ENCODE measurements at places on chromosomes 2 and 18.

DNA sequence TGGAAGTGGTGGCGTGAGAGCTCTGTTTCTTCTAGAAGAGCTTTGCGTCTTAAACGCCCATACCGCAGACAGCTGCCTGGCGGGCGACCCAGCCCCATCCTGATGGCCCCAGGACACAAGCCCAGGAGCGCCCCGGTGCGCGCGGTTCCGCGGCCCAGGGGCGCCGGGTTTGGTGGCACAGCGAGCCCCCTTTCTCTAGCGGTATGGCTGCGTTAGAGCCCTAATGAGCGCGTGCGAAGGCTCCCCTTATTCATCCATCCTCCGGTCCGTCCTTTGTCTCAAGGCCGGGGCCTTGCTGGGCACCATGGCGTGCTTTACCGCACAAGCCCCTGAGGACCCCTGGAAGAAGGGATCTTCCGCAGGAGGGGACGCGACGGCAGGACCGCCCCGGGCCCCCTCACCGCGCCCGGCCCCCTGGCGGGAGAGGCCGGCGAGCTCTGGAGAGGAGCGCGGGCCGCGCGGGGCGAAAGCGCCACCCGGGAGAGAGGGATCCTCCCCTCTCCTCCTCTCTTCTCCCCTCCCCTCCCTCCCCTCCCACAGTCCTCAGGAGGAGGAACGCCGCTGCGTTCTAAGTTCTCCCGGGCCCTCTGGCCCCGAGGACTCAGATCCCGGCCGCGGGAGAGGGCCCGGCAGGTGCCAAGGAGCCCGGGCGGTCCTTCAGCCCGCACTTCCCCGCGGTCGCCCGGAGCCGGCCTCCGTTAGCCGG, 626 bp upstream of the SLC1A4 start:
- peak; percentile 84 for DNase-seq

- DNase-seq = no peak
Measured at GRCh38 chr18:72783530-72783929, 84.3 kb downstream of the NETO1 start.

GRCh38 chr2:218662827-218663226, 3.3 kb downstream of the BCS1L start:
- no peak for DNase-seq

- DNase-seq = no peak
Measured at GRCh38 chr2:54164106-54164505, 48.7 kb downstream of the ACYP2 start.

DNA sequence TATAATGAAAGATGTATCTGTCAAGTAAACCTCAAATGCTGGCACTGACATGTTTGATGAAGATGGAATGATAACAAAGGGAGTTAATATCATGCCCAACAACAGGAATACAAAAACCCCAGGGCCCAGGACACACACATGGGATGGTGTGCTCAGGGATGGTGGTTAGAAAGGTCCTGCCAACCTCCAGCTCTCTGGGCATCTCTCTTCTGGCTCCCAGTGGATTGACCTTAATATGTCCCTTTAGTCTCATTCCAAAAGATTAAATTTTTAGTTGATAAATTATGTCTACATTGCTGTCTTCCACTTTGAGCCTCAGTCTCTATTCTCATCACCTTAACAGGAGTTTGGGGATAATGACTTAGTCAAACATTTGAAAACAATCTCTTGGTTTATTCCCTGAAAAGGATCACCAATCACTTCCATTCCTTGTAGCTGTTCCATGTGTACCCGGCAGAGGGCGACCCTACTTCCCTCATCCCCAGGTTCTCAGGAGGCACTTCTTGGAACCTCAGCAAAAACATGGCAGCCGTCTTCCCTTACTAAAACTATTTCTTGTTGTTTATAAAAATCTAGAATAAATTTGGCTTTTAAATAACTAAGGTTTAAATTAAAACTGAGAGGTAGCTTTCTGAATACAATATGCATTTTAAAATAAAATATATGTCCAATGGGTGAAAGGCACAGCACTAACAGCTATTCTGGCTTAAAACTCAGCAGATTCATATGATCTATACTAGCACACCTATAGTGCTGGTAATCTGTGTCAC, 29.6 kb downstream of the MCEE start:
- DNase-seq = peak; percentile 79

- no peak for DNase-seq
Measured at GRCh38 chr2:28089486-28089885, 199.0 kb downstream of the BABAM2 start.

- no peak for DNase-seq
Measured at GRCh38 chr18:51054764-51055163, 24.8 kb downstream of the SMAD4 start.

DNA sequence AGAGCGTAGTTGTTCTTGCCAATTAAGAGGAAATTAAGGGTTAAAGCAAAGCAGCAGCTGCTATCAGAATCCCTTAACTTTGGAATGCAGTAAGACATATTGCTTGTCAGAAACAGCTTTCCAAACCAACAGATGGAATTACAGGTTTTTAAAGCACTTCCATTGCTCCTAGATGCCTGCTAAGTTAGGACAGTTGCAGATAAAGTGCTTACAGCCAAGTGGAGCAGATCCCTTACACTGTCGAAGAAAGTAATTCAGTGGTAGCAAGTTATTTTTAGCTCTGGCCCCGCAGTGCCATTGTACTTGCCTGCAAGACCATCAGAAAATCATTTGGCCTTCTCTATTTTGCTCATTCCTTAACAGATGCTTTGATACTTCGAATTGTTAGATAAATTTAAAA, 5.4 kb downstream of the PDK1 start:
- DNase-seq = no peak

GRCh38 chr18:7116792-7117389, 706 bp downstream of the LAMA1 start:
- DNase-seq = peak; percentile 21

DNA sequence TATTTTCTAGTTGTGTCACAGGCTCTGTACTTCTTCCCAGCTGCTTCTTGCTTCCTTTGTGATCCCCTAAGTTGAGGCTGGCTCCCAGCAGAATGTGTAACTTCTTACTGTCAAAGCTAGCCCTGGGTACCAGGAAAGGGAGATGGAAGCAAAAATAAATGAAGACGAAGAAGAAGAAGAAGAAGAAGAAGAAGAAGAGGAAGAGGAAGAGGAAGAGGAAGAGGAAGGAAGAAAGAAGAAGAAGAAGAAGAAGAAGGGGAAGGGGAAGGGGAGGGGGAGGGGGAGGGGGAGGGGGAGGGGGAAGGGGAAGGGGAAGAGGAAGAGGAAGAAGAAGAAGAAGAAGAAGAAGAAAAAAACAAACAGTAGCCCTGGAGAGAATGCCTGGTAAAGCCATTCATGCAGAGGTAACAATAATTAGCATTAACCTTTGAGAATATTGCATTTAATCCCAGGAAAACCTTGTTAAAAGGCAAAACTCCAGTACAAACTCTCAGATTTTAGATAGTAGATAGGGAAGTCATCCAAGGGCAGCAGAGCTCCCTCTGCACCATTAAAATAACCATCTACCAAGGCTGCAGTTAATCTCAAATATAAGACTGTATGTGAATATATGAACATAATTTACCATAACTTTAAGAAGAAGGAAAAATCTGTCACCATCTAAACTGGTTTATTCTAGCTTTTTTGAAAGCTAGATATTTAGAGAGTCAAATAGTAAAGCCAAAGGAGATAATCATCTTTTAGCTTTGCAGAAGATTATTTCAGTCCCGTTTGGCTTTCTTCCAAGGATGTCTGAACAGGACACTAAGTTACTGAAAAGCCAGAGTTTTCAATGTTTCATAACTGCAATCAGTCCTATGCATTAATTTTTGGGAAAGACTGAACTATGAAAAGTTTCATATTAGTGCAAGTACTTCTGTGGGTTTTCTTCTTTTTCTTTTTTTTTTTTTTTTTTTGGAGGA, 44.3 kb upstream of the FBXO11 start:
- no peak for DNase-seq

DNA sequence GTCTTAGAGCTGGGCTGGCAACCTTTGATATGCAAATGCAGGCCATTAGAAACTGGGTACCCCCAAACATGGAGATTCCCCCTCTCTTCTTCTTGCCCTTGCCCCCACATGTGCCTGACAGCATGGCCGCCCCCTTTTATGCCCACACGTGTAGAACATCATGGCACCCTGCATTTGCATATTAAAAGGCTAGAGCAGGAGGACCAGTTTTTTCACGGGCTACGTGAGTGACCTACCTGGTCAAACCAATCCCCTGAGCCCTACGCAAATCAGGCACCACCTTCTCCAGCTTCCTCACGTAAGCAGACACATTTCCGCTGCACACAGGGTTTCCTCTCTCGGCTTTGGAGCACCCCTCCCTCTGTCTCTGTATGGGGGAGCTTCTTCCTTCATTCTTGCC, 110.9 kb upstream of the COPS8 start:
- no peak for DNase-seq

DNA sequence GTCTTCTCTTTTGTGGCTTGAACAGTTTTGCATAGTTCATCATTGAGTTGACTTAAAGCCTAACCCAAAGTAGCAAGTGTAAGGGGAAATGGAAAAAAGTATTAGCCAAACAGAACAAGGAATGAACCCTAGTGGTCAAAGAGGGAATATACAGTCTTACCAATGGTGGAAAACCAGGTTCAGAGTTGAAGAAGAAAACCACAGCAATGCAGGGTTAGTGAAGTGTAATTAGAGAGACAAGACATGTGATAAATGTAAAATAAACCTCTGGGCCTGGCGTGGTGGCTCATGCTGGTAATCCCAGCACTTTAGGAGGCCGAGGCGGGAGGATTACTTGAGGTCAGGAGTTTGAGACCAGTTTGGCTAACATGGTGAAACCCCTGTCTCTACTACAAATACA, 2.4 kb downstream of the TTN start:
- DNase-seq = no peak

GRCh38 chr2:24877646-24878045, 42.4 kb downstream of the ADCY3 start:
- DNase-seq = no peak

- DNase-seq = no peak
Measured at GRCh38 chr2:239339726-239340601, 60.9 kb downstream of the HDAC4 start.

GRCh38 chr2:201754717-201755415, 25.9 kb downstream of the ALS2 start:
- DNase-seq = peak; percentile 8

DNA sequence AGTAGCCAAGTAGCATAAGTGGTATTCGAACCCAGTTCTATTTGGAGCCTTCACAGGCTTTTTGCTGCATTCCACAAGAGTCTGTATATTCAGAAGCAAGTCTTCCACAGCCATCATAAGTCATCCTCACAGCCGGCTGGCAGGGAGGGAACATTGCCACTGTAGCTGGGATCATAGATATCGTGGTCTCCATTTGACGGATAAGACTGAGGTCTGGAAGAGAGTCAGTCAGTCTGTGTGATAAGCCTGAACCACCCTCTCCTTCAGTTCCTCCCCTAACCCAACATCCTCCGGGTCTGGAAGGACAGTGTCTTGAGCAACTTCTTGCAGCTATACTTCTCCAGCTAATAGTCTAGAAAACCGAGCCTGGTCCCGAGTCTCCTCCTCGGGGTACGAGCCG, 17.0 kb upstream of the C1QL2 start:
- no peak for DNase-seq

DNA sequence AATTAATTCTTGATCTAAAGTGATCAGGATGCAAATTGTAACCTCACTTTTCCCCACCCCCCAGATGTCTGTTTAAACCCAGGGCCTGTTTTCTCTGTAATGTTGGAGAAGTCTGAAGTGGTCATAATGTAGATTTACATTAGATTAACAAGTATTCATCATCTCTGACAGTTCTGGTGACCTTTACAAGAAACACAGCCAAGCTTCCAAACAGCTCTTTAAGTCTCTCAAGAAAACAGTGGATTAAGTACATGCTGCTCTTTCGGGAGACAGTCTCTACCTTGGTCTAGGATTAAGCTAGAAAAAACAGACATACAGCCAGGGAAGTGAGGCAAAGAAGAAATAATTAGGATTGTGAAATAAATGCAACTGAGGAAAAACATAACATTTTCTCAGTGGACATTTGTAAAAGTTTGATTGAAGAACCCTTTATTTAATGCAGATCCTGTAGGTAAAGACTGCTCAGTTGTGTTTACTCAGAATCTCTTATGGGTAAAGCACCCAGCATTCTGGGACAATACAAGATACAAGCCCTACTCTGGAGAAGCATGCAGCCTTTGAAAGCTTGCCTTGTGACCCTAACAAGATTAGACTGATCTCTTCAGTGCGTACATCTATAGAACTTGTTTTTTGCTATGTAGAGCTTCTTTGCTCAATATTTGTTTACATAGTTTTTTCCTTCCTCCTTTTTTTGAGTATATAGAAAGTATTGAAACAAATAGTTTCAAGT, 203.9 kb downstream of the PHLPP1 start:
- DNase-seq = no peak

DNA sequence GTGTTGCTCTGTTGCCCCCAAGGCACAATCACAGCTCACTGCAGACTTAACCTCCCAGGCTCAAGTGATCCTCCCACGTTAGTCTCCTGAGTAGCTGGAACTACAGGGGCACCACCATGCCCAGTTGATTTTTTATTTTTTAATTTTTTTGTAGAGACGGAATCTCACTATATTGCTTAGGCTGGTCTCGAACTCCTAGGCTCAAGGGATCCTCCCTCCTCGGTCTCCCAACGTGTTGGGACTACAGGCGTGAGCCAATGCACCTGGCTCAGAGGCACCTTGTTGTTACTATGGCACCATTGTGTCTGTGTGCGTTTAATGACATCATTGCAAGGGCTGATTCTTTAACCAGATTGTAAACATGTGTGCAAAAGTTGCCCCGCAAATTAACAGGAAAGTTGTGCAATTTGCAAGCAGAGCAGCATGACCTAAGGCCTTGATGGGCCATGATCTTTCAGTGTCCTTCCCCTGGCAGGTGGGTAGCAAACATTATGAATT, 22.6 kb downstream of the TCF23 start:
- no peak for DNase-seq

GRCh38 chr2:43484323-43484930, 111.4 kb downstream of the THADA start:
- peak; percentile 16 for DNase-seq

GRCh38 chr2:128365217-128365905, 46.7 kb upstream of the HS6ST1 start:
- no peak for DNase-seq

DNA sequence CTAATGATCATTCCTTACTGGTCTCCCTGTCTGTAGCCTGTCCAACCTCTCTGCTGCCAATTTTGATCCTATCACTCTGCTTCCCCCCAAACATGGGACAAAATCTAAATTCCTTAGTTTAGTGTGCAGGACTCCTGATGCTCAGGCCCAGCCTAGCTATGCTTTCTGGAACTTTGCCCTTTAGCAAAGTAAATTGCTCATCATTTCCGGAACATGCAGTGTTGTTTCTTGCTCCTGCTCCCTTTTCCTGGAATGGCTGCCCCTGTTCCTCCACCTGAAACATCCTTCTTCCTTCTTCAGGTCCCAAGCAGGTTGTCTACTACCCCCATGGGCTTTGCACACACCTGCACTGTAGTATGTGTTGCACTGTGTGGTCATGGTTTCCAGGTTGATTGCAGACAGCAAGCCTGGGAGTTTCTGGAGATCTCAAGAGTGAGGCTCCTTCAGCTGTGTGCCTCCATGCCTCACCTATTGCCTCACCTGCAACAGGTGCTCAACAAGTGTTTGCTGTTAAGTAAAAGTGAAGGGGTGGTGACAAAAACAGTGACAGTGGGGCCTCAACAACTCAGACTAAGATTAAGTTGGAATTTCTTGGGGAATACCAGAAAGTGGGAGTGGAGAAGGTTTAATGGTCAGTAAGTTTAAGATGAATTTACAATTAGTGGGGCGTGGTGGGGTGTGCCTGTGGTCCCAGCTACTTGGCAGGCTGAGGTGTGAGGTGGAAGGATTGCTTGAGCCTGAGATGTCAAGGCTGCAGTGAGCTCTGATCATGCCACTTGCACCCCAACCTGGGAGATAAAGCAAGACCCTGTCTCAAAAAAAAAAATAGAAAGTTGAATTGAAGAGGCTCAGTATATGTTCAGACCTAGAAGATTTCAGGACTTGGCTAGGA, 120.0 kb downstream of the DNAH6 start:
- no peak for DNase-seq
